ENCODE measurements at places on chromosomes 7 and 10. TPM values are rescaled to one million over a fixed set of nuclear protein-coding genes. Genes with fewer than 3 reads are reported as not detected.

The FAM13C gene
- 16.7 TPM for total RNA-seq

The TMEM213 gene
- not detected for total RNA-seq

The AKR1C2 gene
- total RNA-seq = 50.2 TPM

The SLC16A12 gene
- 0.14 TPM for total RNA-seq

The TSPAN15 gene
- 175 TPM for total RNA-seq

The SEMA3D gene
- 20.4 TPM for total RNA-seq

The OR2A1 gene
- not detected for total RNA-seq

The CUZD1 gene
- total RNA-seq = 0.34 TPM

The ERVW-1 gene
- total RNA-seq = not detected

The OLAH gene
- 0.33 TPM for total RNA-seq

The LRRN3 gene
- 0.05 TPM for total RNA-seq

The CDHR3 gene
- 0.51 TPM for total RNA-seq

The GIMAP6 gene
- 262 TPM for total RNA-seq

The CACNA2D1 gene
- 20.6 TPM for total RNA-seq

The HGF gene
- 3.4 TPM for total RNA-seq

The TACR2 gene
- total RNA-seq = 0.09 TPM

The ZNF488 gene
- total RNA-seq = under 0.01 TPM

The EBF3 gene
- total RNA-seq = 6.5 TPM

The UPK3B gene
- under 0.01 TPM for total RNA-seq

The JAKMIP3 gene
- total RNA-seq = not detected

The MYH16 gene
- total RNA-seq = not detected

The KIF11 gene
- 8.8 TPM for total RNA-seq

The LBX1 gene
- total RNA-seq = not detected

The DNAJC12 gene
- 4.1 TPM for total RNA-seq

The LRIT1 gene
- not detected for total RNA-seq

The VAX1 gene
- total RNA-seq = not detected

The ARHGAP22 gene
- 19.0 TPM for total RNA-seq

The ZNF727 gene
- 0.14 TPM for total RNA-seq

The ZCCHC24 gene
- 7.3 TPM for total RNA-seq

The LEP gene
- total RNA-seq = not detected

The ASZ1 gene
- not detected for total RNA-seq

The SYCE1 gene
- not detected for total RNA-seq

The SPDYE6 gene
- total RNA-seq = not detected

The KLF14 gene
- not detected for total RNA-seq

The UNC5B gene
- total RNA-seq = 12.1 TPM

The EPHA1 gene
- not detected for total RNA-seq

The AGR2 gene
- total RNA-seq = 0.51 TPM

The IRF5 gene
- total RNA-seq = 0.17 TPM

The SMKR1 gene
- total RNA-seq = 0.09 TPM

The ZC3HAV1L gene
- 16.4 TPM for total RNA-seq

The TET1 gene
- 1.2 TPM for total RNA-seq

The CFAP43 gene
- total RNA-seq = not detected

The GDF2 gene
- not detected for total RNA-seq

The OR2A5 gene
- not detected for total RNA-seq

The SPDYE16 gene
- total RNA-seq = not detected

The CLCN1 gene
- total RNA-seq = not detected

The C10orf53 gene
- not detected for total RNA-seq

The CYP3A7 gene
- total RNA-seq = not detected

The EGFR gene
- total RNA-seq = 0.56 TPM

The ARMC3 gene
- not detected for total RNA-seq

The TRIM50 gene
- total RNA-seq = not detected

The JCAD gene
- 74.7 TPM for total RNA-seq

The MET gene
- 66.4 TPM for total RNA-seq

The CALHM1 gene
- not detected for total RNA-seq

The TMEM184A gene
- 0.05 TPM for total RNA-seq

The CXCL12 gene
- 2.9 TPM for total RNA-seq

The PPP1R3C gene
- 0.51 TPM for total RNA-seq
